ENCODE measurements at places on chromosomes 6 and 20.

- DNase-seq: no peak
Observed at GRCh38 chr20:33531047-33531877, 41.4 kb downstream of the CBFA2T2 start.

- DNase-seq: no peak
Observed at GRCh38 chr6:157980288-157981131, 1.2 kb upstream of the SYNJ2 start.

DNA sequence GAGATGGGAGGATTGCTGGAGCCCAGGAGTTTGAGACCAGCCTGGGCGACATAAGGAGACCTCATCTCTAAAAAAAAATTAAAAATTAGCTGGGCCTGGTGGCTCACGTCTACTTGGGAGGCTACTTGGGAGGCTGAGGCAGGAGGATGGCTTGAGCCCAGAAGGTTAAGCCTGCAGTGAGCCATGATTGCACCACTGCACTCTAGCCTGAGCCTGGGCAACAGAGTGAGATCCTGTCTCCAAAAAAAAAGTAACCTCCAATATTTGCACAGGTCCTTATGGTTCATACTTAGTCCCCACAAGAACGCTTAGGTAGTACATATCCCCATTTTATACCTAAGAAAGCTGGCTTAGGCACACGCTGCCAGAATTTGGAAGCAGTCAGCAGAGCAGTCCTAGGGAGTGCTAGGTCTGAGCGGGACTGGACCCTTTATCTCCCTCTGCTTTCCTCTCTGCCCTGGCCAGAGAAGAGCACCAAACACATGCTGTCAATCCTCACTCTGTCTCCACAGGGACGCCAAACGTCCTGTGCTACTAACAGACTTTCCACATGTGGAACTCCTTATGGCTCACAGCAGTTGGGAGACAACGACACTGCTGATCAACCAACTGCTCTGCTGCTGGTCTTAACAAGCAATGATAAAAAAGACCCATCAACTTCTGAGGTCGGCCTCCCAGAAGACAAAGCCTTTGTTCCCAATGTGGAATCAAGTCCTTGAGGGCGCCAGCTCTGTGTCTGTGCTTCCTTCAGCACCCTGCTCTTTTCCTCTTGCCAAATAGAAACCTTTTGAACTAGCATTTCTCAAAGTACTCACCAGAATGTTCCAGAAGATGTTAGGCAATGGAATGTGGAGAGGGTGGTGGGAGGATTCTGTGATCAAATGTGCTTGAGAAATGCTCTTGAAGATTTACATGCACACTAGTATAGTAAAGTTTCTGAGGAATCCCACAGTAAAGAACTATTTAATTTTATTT is 226.3 kb upstream of the DTNBP1 start:
- no peak for DNase-seq

GRCh38 chr6:106799031-106799894 is 169.9 kb downstream of the QRSL1 start:
- DNase-seq: peak; percentile 20

GRCh38 chr20:22438926-22439325 is 145.4 kb downstream of the FOXA2 start:
- no peak for DNase-seq

DNA sequence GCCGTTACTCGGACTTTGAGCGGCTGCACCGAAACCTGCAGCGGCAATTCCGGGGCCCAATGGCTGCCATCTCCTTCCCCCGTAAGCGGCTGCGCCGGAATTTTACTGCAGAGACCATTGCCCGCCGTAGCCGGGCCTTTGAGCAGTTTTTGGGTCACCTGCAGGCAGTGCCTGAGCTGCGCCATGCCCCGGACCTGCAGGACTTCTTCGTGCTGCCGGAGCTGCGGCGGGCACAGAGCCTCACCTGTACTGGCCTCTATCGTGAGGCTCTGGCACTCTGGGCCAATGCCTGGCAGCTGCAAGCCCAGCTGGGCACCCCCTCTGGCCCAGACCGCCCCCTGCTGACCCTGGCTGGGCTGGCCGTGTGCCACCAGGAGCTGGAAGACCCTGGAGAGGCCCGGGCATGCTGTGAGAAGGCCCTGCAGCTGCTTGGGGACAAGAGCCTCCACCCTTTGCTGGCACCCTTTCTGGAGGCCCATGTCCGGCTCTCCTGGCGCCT is 7.2 kb downstream of the SNX21 start:
- DNase-seq: no peak

DNA sequence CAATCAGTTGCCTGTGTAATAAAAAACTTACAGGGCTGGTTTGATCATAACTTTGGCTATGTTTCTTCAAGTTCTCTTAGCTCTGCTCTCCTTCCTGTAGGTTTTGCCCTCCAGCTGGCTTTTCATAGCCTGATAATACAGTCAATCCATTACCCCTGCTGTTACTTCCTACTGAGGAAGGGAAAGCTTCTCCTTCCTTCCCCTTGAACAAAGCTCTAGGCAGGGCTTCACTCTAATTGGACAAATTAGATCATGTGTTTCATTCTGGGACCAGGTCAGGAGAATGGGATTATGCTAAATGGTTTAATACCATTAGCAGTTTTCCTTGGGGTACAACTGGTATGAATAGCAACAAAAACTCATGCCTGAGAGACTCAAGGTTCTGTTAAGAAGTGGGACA is 106.8 kb upstream of the MCHR2 start:
- DNase-seq: no peak

DNA sequence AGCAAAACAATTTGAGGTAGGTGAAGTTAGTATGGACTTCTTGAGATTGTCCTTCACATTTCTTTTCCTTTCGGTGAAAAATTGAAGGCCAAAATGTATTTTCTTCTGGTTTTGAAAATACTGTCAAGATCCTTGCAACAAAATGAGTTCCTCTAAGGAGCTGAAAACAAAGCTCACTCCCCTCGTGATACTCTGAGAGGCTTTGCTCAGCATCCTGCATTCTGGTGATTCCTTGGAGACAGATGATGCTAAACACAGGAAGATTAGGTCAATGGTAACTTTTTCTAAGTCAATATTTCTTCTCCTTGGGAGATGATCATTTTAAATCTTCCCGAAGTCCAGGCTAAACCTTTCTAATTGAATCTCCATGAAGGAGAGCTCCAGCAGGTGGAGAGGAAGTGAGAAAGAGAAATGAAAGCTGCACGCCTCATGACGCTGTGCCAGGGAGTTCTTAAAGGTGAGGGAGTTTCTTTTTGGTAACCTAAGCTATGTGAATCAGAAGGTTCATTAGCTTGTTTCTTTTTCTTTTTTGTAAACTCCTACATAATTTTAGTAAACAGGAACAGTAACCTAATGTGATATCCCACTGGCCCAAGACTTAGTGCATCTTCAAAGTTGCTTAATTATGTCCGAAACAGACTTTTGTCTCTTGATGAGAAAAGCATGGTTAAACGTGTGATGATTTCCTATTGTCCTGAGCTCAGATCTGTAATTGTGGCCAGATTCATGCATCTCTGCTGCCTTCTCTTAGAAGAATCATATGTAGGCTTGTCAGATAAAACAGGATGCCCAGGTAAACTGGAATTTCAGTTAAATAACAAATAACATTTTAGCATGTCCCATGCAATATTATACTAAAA is 15.0 kb downstream of the ESR1 start:
- DNase-seq: no peak

GRCh38 chr6:72626126-72626525 is 4.3 kb downstream of the KCNQ5 start:
- no peak for DNase-seq

- no peak for DNase-seq
Observed at GRCh38 chr6:131763749-131764148, 44.1 kb upstream of the ENPP1 start.

- no peak for DNase-seq
Observed at GRCh38 chr20:45209924-45210323, 3.1 kb downstream of the SEMG1 start.

GRCh38 chr20:35632539-35633115 is 17.0 kb downstream of the SPAG4 start:
- no peak for DNase-seq

- DNase-seq: no peak
Observed at GRCh38 chr20:56249244-56249955, 868 bp downstream of the MC3R start.

- DNase-seq: no peak
Observed at GRCh38 chr6:146990821-146991798, 213.1 kb upstream of the STXBP5 start.

DNA sequence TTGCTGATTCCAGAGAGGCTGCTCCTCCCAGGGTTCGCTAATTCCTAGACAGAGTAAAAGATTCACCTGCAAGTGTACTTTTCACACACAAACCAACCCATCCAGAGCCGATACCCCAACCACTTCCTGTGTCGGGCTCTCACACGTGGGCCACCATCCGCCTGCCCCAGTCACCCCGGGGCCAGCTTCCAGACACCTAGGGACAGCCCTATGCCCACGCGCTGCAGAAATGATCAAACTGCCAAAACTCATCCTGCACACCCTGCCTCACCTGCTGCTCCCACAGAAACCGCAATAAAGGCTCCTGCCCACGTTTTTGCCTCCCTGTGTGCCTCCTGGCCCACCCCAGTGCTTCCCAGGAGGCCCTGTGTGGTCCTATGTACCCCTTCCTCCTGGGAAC is 59.5 kb downstream of the PSMG4 start:
- DNase-seq: no peak

DNA sequence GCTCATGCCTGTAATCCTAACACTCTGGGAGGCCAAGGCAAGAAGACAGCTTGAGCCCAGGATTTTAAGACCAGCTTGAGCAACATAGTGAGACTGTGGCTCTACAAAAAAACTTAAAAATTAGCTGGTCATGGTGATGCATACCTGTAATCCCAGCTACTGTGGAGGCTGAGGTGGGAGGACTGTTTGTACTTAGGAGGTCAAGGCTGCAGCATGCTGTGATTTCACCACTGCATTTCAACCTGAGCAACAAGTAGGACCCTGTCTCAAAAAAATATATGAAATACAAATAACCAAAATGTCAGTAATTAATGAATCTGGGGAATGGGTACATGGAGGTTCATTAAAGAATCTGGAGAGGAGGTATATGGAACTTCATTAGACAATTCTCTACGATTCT is 9.9 kb downstream of the FKBP5 start:
- no peak for DNase-seq

DNA sequence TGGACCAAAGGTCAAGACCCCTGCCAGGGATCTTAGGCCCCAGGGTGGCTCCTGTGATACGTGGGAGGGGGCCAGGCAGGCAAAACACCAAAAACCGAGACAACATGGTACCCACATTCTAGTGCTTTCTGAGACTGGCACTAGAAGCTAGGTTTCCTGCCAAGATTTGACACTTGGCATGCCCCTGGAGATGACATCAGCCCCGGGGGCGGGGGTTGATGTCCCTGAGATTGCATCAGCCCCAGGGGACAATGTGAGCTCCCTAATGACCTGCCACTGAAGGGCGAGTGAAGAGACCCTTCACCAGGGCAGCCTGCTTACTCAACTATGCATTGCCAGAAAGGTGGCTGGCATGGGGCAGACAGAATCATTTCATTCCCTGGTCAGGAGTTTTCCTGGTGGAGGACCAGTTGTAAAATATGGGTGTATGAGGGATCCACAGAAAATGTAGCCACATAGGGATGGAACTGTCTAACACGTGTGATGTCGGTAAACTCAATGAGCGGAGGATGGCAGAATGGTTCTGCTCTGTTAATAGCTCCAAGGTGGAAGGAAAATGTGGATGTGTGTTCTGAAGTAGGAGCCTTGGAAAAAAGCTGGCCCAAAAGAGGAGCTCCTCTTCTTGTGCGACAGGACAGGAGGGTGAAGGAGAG is 219.7 kb downstream of the UNC5CL start:
- no peak for DNase-seq

- DNase-seq: no peak
Observed at GRCh38 chr6:82738773-82739172, 326.9 kb downstream of the UBE3D start.

- peak; percentile 73 for DNase-seq
Observed at GRCh38 chr6:37244430-37245310, 12.9 kb upstream of the TBC1D22B start.

DNA sequence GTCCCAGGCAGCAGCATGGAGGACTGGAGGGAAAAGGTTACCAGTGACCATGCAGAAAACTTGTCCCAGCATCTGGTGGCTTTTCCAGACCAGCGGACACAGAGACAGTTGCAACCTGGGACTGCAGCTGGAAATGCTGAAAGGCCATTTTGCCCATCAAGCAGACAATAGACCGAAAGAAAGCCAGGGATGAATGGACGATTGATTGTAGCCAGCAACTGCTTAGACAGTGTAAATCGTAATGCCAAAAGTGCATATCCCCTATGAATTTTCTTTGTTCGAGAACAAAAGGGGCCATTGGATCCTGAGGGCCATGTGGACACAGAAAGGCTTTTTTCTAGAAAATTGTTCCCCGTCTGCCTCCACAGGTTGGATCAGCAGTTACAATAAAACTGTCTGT is 115.7 kb downstream of the MBOAT1 start:
- no peak for DNase-seq

DNA sequence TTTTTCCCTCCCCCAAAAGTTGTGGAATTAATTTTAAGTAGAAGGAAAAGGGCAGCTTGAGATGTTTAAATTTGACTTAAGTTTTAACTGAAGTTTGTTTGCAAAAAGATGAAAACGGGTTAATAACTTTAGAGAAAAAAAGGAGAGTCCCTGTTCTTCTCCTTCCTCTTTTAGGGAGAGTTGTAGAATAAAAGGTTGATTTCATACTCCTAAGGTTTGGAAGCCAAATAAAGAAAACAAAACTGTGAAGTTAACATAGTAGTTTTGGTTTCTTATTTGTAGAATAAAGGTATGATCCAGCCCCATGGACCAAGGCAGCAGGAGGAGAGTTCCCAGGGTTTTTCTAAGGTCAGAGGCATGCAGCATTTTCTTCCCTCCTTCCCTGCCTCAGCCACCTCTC is 33.4 kb downstream of the FOXO3 start:
- DNase-seq: no peak

All from gastrocnemius medialis (tissue), 4 donors.